ENCODE measurements at places on chromosomes 2 and 18.

DNA sequence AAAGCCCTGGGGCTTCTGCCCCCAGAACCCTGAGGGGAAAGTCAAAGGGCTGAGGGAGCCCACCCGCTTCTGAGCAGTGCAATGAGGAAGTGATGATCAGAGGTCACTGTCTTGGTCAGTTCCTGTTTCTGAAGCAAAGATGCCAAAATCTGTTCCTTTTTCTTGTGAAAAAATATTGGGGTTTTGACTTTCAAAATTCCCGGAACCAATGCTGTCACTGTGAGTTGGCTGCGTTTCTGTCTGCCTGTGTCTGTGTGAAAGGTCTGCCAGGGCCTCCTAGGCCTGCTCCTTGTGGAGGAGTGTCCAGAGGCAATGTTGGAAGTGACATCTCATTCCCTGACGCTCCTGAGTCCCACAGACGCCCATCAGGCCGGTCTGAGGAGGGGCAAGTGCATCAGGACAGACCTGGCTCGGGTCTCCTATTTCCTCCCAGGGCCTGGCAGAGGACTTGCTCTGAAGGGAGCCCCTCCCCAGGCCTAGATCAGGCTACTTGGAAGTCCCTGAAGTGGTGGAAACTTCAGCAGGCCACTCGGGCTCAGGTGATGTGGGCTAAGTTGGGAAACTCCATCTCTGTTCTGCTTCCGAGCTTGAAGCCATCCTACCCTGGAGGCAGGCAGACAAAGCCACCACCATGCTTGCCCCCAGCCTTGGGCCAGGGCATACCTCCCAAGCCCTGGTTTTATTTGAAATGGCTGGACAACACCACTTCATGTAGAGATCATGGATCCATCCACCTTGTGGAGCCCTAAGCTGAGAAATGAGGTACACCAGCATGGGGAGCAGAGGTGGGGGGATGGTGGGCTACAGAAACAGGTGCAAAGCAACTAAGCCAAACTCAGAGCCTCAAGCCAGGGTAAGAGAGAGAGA is 51.0 kb downstream of the PKDCC start:
- DNase-seq = no peak

- DNase-seq = no peak
Measured at GRCh38 chr2:873027-873426, 77.6 kb upstream of the SNTG2 start.

GRCh38 chr2:47011264-47011663 is 95.7 kb upstream of the MCFD2 start:
- DNase-seq = no peak

- DNase-seq = no peak
Measured at GRCh38 chr2:33784488-33784887, 185.4 kb upstream of the FAM98A start.

DNA sequence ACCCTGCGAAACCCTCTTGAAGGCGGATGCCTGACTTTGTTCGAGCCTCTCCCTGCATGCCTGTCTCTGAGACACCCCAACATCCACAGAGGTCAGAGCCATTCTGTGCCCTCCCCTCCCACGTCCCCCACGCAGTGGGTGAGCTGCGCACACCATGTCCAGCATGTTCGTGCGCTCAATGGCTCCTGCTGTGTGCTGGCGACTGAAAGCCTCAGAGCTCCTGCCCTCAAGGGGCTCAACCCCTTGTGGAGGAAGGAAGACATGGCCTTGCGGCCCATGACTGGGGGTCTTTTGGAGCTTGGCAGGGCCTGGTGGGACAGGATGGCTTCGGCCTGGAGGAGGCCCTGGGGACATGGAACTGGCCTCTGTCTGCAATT is 45.7 kb downstream of the ANKMY1 start:
- DNase-seq = no peak

All from HFFc6 (cell line).